ENCODE measurements at places on chromosomes 13 and 19.

DNA sequence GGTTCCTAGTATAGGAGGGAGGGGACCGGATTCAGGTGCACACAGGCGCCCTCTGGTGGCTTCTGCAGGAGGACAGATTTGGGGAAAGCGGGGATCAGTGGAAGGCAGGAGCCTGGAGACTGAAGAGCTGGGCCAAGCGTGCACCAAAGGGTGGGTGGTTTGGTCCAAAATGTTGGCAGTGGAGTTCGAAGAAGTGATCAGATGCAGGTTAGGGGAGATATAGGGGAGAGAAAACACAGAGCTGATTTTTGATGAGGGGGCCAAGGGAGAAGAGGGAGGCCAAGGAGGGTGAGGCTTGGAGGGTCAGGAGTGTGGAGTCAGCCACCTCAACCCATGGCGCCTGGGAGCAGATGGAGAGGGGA lies 6.8 kb upstream of the CARM1 start:
- no peak for DNase-seq

GRCh38 chr13:74892096-74892495 lies 589.9 kb downstream of the TBC1D4 start:
- no peak for DNase-seq

GRCh38 chr13:33441015-33441414 lies 155.5 kb upstream of the STARD13 start:
- no peak for DNase-seq

DNA sequence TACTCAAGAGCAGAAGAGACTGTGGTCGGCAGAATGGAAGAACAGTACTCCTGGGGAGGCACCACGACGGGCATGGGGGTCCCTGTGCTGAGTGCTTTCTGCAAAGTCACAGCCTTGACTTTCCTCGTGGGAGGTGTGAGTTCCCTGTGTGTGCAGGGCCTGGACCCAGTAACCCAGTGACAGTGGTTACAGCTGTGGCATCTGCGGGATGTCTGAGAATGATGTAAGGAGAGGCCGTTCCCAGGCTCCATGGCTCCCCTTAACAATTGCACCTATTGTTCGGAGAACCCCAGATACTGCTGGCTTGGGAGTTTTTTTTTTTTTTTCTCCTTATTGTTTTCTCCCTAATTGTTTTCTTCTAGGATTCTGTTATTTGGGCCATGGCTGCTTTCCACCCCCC lies 5.1 kb upstream of the NANOS2 start:
- DNase-seq = no peak

DNA sequence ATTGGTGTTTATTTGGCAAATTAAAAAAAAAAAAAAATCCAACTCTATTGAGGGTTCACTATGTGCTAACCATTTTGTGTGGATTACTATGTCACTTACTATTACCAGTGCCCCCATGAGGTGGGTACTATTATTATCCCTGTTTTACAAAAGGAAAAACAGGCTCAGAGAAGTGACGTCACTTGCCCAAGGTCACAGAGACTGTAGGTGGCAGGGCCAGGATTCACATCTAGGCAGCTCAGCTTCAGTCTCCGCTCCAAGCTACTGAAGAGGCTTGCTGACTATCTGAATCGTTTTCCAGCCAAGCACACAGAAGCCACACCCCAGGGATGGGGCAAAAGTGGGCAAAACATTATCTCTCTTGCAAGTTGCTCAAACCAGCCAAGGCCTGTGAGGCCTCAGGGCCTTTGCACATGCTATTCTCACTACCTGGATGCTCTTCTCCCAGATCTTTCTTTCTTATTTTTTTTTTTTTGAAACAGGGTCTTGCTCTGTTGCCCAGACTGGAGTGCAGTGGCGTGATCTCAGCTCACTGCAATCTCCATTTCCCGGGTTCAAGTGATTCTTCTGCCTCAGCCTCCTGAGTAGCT lies 4.8 kb upstream of the ANGPTL8 start:
- no peak for DNase-seq

DNA sequence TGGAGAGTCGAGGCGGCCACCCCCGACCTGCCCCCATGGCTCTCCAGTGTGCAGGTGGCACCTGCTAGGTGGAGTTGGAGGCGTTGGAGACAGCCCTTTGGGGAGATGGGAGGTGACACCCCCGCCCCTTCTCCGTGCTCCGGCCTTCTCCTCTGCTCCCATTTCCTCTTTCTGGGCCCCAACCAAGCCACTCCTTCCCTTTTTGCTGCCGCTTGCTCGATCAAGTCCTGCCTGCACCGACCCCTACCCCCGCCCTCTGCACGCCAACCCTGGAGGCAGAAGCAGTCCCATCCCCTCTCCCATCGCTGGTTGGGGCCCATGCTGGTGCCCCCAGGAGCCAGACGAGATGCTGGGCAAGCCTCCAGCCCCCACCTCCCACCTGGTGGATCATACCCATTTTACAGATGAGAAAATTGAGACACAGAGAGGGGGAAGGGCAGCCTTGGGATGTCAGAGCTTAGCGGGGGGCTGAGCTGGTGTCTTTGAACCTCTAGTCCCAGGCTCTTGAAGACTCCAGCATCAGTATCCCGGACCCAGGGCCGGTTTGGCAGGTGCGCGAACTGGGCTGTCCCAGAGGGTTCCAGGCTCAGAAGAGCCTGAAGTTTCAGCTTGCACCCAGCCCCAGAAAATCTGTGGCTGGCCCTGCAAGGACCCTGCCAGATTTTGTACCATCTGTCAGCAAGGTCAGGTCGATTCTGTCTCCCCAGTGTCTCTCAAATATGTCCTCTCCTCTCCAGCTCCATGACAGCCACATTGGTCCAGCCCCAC lies 10.3 kb downstream of the GNA15 start:
- DNase-seq = no peak

DNA sequence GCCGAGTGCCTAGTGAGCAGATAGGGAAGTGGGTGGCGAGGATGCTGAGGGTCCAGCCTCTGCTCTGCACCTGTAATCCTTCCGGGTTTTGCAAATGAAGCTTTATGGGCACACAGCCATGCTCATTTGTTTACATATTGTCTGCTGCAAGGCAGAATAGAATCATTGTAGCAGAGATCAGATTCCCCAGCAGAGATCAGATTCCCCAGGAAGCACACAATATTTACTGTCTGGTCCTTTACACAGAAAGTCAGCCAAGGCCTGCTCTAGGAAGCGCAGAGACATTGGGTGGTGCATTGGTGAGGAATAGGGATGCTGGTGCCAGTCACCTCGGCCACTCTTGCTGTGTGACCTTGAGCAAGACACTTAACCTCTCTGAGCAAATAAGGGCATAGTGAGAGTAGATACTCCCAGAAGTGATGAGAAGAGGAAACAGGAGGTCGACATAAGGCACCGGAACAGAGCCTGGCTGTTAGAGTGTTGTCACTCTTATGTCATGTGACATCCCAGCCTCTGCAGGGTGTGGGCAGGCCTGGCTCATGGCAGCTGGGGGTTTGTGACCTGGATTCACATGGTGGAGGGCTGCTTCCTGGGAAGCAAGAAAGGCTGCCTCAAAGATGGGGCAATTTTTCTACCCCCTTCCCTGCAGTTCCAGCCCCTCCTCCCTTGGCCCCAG lies 25.6 kb downstream of the CARM1 start:
- DNase-seq = no peak

DNA sequence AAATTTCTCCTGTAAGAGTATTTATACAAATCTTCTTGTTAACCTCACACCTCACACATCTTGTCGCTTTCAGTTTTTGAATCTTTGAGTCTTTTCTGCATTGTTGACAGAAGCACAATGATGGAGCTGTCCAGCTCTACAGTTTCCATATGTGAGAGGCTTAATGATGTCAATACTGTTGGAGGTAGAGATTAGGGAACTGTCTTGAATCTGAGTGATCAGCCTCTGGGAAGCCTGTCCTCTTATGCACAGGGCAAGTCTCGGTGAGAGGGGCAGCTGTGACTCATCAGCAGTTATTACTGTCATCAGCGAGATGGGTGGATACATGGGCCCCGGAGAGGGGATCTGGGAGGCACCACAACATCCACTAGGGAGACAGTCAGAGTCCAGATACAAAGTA lies 4.6 kb upstream of the ITGBL1 start:
- no peak for DNase-seq

DNA sequence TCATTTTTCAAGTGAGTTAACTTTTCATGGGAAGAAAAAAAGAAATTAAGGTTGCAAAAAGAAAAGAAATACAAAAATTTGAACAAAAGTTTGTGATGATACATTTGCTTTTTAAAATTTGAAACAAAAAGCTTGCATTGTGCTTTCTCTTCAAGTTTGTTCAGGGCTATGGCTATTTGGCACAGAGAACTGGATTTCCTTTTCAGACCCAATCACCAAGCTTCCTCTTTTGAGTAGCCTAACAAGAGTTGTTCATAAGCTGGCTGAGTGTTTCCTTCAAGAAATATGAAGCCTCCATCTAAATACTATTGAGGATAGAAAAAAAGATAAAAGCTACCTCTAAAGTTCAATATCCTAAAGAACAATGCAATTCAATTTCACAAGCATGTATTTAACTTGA lies 787.8 kb downstream of the LIG4 start:
- DNase-seq = no peak

GRCh38 chr19:42098781-42099180 lies 22.8 kb downstream of the ZNF574 start:
- DNase-seq = no peak

- DNase-seq = no peak
Measured at GRCh38 chr13:30802501-30802900, 67.2 kb downstream of the ALOX5AP start.

- DNase-seq = no peak
Measured at GRCh38 chr13:50144246-50145160, 129.3 kb downstream of the KCNRG start.

GRCh38 chr13:89066868-89067466 lies 1395.8 kb downstream of the SLITRK5 start:
- DNase-seq = no peak

DNA sequence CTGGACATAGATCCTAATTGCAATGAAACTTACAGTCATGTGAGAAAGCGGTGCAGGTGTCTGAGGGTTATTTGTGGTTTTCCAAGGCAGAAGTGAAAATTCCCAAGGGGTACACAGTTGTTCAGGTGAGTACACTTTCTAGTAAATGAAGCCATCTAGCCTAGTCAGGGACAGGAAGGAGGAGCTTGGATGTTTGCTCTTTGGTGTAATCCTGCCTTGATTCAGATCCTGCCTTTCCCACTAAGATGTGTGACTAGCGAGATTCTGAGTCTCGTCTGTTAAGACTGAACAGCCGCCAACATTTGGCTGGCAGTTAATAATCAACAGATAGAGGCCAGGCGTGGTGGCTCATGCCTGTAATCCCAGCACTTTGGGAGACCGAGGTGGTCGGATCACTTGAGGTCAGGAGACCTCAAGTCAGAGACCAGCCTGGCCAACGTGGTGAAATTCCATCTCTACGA lies 2.5 kb downstream of the RPS9 start:
- DNase-seq = no peak

DNA sequence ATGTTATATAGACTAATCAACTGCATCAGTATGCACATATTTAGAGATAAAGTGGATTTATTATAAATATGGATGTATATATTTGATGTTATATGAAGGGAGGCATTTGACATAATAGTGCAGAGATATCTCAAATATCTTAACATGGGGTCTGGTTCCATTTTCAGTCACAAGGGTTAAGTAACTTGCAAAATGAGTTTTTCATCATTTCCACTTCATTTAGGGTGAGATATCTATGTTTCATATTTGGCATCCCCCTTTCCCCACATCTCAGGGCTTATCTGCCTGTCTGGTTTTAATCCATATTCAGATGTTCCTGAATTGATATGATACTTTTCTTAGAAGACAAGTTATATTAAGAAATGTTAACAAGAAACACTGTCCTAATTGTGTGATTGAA lies 2141.2 kb downstream of the PCDH9 start:
- no peak for DNase-seq

- no peak for DNase-seq
Measured at GRCh38 chr19:4326837-4327251, 11.8 kb downstream of the STAP2 start.

DNA sequence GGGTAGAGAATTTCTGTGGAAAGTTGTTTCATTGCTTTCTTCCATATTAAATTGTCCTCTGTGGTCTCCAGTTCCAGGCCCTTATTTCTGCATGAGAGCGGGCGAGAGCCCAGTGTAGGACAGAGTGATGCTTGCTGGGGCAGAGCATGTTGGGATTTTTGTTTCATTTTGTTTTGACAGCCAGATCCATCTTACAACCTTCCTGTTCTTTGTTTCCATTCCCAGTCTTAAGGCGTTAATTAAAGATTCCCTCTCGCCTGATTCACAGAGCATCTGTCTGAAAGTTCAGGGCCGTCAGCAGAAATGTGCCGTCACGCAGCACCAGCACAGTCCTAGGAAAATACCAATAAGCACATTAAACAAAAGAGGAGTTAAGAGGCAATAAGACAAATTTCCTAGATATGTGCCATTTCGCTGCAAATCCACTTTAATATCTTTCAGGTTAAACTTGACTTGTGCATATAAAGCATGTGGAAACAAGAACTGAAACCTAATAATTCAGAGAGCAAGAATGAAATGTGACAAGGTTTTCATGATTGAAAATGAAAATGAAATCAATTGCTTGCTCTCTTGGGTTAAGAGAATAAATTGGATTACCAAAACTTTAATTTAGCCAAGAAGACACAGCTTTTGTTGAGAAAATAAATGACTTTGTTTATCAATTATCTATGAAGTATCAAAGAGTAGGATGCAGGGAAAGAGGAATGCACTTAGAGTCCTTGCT lies 210.7 kb upstream of the SLC10A2 start:
- peak; percentile 29 for DNase-seq

DNA sequence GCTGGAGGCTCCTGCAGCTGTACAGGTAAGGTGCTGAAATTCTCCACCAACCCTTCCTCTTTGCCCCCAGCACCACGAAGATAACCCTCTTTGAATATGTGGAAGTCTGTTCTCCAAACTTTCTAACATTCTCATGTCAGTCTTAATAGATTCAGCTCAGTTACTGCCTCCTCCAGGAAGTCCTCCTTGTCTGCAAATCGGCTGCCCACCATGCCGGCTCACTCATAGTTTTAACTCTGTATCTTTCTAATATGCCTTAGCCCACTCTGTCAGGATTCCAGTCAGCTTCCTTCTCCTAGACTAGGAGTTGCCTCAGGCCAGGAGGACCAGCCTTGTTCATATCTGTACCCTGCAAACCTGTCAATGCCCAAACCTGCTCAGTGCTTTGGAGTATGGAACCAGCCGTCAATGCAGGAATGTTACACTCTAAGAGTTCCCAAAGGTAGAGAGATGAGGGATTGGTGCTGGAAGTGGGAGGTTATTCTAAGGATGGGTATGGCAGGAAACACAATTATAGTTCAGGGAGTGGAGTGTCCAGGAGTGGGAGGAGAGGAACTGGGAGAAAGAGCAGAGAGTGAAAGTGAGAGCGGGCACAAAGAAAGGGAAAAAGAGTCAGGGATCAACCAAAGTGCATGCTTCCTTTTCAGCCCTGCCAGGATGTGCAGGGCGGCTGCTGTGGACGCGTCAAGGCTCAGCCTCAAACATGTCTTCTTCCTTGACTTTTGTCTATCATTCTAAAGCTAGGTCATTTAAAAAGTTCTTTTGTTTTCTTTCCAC lies 38.0 kb upstream of the ALOX5AP start:
- DNase-seq = no peak

- DNase-seq = no peak
Measured at GRCh38 chr19:29325241-29325975, 112.5 kb upstream of the UQCRFS1 start.

DNA sequence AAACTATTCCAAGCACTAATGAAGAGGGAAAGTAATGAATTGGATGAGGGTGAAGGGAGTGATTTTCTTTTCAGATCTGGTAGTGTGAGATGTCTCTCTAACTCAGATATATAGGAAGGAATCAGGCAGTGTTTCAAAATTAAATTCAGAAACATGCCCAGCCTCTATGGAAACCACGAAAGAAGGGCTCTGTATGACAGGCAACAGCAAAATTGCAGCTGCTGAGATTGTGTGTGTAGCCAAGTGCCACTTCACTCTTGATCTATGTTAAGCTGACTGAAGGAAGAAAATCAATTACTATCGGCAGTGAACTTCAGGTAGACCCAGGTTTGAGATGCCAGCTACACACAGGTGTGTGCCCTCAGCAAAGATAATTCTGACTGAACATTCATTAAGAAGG lies 387.4 kb downstream of the PCDH9 start:
- no peak for DNase-seq

Data from GM12864 (cell line).